ENCODE measurements at places on chromosomes 1 and 21. TPM values are rescaled to one million over a fixed set of nuclear protein-coding genes. Genes with fewer than 3 reads are reported as not detected.

Gene PLA2G2F
- not detected for total RNA-seq

Gene NEGR1
- 19.2 TPM for total RNA-seq

Gene MRPS15
- total RNA-seq, result 97.8 TPM

Gene MSH4
- total RNA-seq, result 0.54 TPM

Gene RHCE
- total RNA-seq, result not detected

Gene AMY2A
- not detected for total RNA-seq

Gene POU2F1
- 25.3 TPM for total RNA-seq

Gene KLHDC8A
- not detected for total RNA-seq

GRCh38 chr1:12477936-12478611, 139.9 kb downstream of the DHRS3 start:
- H3K4me3 ChIP-seq, result peak overlapping the region; percentile 49
- peak; percentile 91 for DNase-seq
- H3K36me3 ChIP-seq, result peaks cover 19% of the 10 kb centered on the region
- peak overlapping the region; percentile 99 for H3K27ac ChIP-seq

GRCh38 chr1:109615879-109616278, 3.5 kb downstream of the GNAT2 start:
- no peaks in the 10 kb centered on the region for H3K27me3 ChIP-seq
- H3K4me1 ChIP-seq, result peaks cover 26% of the 10 kb centered on the region
- no peak for DNase-seq

- no peaks in the 10 kb centered on the region for H3K4me1 ChIP-seq
- no peaks in the 10 kb centered on the region for H3K27me3 ChIP-seq
- H3K4me3 ChIP-seq, result no peak overlapping the region
- H3K27ac ChIP-seq, result no peak overlapping the region
Observed at GRCh38 chr1:45410850-45411509, 70.7 kb upstream of the MUTYH start.

GRCh38 chr1:202733251-202733650, 23.0 kb upstream of the SYT2 start:
- H3K4me3 ChIP-seq, result no peak overlapping the region
- no peaks in the 10 kb centered on the region for H3K27me3 ChIP-seq
- no peaks in the 10 kb centered on the region for H3K4me1 ChIP-seq
- no peak overlapping the region for H3K27ac ChIP-seq

- no peaks in the 10 kb centered on the region for H3K36me3 ChIP-seq
- no peaks in the 10 kb centered on the region for H3K4me1 ChIP-seq
- H3K27me3 ChIP-seq, result peaks cover 61% of the 10 kb centered on the region
- DNase-seq, result no peak
Observed at GRCh38 chr1:17816511-17816910, 61.4 kb downstream of the ACTL8 start.

GRCh38 chr1:19010995-19011844, 54.7 kb upstream of the IFFO2 start:
- no peaks in the 10 kb centered on the region for H3K27me3 ChIP-seq
- peak overlapping the region; percentile 44 for H3K4me3 ChIP-seq
- H3K27ac ChIP-seq, result peak overlapping the region; percentile 95
- peaks cover 23% of the 10 kb centered on the region for H3K36me3 ChIP-seq

GRCh38 chr1:31199949-31200348, 39.7 kb downstream of the NKAIN1 start:
- DNase-seq, result no peak
- H3K4me3 ChIP-seq, result no peak overlapping the region
- H3K36me3 ChIP-seq, result no peaks in the 10 kb centered on the region
- no peaks in the 10 kb centered on the region for H3K4me1 ChIP-seq
- no peak overlapping the region for H3K27ac ChIP-seq
- no peaks in the 10 kb centered on the region for H3K27me3 ChIP-seq

- H3K36me3 ChIP-seq, result no peaks in the 10 kb centered on the region
- H3K4me3 ChIP-seq, result peak overlapping the region; percentile 9
- no peak overlapping the region for H3K27ac ChIP-seq
Observed at GRCh38 chr1:54945393-54945936, 35.0 kb upstream of the TMEM61 start.

GRCh38 chr21:42199868-42200463, 19.0 kb upstream of the ABCG1 start:
- no peak overlapping the region for H3K4me3 ChIP-seq
- DNase-seq, result no peak
- H3K27ac ChIP-seq, result no peak overlapping the region
- no peaks in the 10 kb centered on the region for H3K36me3 ChIP-seq

GRCh38 chr1:45493116-45493697, 2.2 kb upstream of the TESK2 start:
- no peak overlapping the region for H3K27ac ChIP-seq
- H3K36me3 ChIP-seq, result no peaks in the 10 kb centered on the region
- no peaks in the 10 kb centered on the region for H3K27me3 ChIP-seq
- no peaks in the 10 kb centered on the region for H3K4me1 ChIP-seq
